ENCODE measurements at places on chromosomes 13 and 19.
A peak's percentile ranks its signal among the peaks of the same experiment; 100 is the strongest.

DNA sequence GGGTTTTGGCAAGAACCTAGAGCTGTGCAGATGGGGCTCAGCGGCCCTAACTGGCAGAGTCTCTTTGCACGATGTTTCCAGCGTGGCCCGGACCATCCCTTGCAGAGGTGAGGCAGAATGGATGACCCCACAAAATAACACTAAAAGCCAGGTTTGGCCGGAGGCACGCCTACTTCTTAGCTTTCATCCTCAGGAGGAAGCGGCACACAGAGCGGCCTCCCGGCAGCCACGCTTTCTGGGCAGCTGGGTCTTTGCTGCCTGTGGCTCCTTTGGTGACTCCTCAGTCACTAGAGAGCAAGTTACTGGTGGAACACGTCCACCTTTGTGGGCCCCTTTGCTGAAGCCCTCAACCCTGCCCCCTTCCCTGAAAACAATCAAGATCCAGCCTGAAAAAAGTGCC is 25.2 kb downstream of the TEX29 start:
- no peak for DNase-seq

DNA sequence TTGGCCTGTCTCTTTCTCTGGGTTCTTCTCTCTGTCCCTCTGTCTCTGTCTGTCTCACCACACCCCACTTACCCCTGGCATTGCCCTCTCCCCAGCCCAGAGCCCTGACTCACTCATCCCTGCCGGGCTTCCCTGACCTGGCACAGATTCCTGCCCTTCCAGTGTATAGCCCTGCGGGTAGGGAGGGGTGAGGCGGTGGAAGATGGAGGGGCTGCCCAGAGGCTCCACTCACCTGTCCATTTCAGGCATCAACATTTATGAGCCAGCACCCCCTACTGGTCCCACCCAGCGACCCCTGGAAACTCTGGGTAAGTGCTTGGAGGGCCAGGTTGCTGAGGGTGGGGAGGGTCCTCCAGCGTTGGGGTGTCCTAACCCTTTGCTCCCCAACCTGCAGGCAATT is 1.0 kb downstream of the NCCRP1 start:
- no peak for DNase-seq

- DNase-seq = no peak
These were observed 576.9 kb downstream of the IRS2 start for GRCh38 chr13:109209526-109209925.

DNA sequence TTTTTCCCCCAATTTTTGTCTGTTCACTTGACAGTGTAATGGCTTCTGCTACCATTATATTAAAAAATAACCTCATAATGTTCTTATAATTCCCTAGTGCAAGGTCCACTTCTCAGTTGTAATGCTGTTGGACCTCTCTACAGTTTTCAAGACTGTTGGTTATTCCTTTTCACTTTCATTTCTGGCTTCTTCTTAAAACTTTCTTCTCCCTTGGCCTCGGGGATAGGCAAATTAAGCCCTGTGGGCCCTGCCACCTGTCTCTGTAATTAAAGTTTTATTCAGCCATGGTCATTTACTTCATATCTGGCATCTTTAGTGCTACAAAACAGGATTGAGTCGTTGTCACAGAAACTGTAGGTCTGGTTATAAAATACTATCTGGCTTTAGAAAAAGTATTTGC is 313.5 kb downstream of the KLF12 start:
- no peak for DNase-seq

GRCh38 chr19:5557691-5558090 is 10.1 kb downstream of the TINCR start:
- DNase-seq = no peak

- DNase-seq = no peak
These were observed 41.7 kb downstream of the ELL start for GRCh38 chr19:18480006-18480691.

DNA sequence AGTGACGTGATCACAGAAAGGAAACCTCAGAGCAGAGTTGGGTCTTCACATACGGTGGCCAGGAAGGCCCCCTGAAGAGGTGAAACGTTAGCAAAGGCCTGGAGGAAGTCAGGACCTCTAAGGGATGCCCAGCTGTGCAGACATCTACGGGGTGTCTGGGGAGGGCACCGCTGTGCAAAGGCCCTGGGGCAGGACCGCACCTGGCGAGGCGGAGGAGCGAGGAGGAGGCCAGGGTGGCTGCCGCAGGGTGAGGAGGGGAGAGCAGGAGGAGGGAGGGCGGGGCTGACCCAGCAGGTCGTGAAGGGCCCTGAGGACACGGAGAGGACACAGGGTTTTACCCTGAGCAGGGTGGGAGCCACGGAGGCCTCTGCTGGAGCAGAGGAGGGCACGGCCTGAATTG is 11.8 kb upstream of the MADCAM1 start:
- DNase-seq = no peak

- DNase-seq = peak; percentile 86
These were observed at the start of gene ZNF264 for GRCh38 chr19:57191141-57192076. ZNF264 (plus strand) TSS chr19:57191500; CDS start chr19:57191914, 414 bp downstream.

DNA sequence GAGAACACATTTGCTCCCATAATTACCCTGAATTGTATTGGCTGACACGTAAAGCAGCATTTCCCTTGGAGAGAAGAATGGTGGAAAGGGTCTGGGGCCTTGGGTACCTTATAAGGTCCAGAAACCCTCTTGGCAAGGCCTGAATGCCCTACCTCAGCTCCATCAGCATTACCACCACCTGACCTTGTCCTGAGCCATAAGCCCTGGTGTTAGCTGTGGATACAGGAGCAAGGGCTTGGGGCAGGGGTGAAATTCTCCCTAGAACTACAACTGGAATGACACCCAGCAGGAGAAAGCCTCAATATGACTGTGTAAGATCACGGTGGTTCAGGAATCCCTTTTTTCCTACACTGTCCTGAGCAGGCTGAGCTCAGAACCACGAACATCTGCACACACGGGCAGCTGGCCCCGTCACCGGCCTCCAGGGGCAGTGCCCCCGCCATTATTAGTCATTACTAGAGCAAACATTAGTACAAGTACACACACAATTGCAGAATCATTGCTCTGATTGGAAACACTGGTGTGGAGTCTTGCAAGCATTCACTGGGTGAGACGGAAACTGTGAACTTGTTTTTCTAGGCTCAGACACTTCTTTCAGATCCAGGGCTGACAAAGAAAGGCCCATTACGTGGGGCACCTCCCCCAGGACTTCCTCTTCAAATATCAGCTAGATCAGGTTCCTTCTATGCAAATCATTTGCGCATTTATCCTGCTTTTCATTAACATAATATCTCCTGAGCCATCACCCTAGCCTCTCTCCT is 26.8 kb upstream of the MTIF3 start:
- DNase-seq = peak; percentile 56

DNA sequence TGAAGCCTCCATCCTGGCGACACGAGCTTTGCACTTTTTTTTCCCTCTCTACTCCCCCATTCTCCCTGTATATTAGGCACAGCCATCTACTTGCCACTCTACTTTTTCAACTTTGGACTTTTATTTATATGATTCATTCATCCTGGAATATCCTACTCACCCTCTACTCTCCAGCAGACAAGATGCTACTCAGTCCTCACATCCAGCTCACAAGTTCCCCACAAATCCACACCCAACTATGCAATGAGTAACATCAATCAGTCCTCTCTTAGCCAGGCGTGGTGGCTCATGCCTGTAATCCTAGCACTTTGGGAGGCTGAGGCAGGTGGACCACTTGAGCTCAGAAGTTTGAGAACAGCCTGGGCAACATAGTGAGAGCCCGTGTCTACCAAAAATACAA is 23.9 kb upstream of the URAD start:
- DNase-seq = no peak

- no peak for DNase-seq
These were observed 343.1 kb downstream of the MZT1 start for GRCh38 chr13:72384186-72384823.
